CD4-positive, alpha-beta memory T cell (primary cell): ENCODE measurements at places on chromosomes 3 and 15. TPM values are rescaled to one million over a fixed set of nuclear protein-coding genes. Genes with fewer than 3 reads are reported as not detected.

- H3K4me3 ChIP-seq: no peak overlapping the region
- no peaks in the 10 kb centered on the region for H3K27me3 ChIP-seq
- no peaks in the 10 kb centered on the region for H3K36me3 ChIP-seq
- H3K27ac ChIP-seq: no peak overlapping the region
- H3K4me1 ChIP-seq: no peaks in the 10 kb centered on the region
These were observed 24.8 kb upstream of the TRIM59 start for GRCh38 chr3:160474416-160474838.

- H3K27ac ChIP-seq: no peak overlapping the region
- H3K4me3 ChIP-seq: no peak overlapping the region
- no peaks in the 10 kb centered on the region for H3K27me3 ChIP-seq
- DNase-seq: no peak
- H3K36me3 ChIP-seq: no peaks in the 10 kb centered on the region
These were observed 121.1 kb upstream of the PPP2R3A start for GRCh38 chr3:135844386-135844785.

DNA sequence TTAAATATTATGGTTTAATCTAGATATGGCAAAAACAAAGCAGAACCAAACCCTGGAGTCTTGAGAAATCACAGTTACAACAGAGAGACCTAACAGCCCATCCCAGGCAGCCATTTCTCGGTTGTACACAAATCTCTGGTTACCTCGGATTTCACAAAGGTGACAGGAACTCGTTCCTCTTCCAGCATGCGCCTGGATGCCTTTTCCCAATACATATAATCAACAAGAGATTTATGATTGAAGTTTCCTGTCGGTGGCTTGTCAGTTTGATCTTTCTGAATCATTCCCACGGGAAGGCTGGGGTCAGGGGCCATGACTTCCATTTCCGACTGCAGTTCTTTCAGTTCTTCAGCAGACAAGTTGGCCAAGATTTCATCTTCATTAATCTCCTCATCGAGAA is 445 bp downstream of the LMOD3 start:
- H3K27me3 ChIP-seq: no peaks in the 10 kb centered on the region
- no peaks in the 10 kb centered on the region for H3K36me3 ChIP-seq
- H3K27ac ChIP-seq: no peak overlapping the region
- H3K4me3 ChIP-seq: no peak overlapping the region

GRCh38 chr3:155891321-155891720 is 20.9 kb downstream of the GMPS start:
- H3K36me3 ChIP-seq: no peaks in the 10 kb centered on the region
- peaks cover 21% of the 10 kb centered on the region for H3K4me1 ChIP-seq

- DNase-seq: no peak
- peaks cover 12% of the 10 kb centered on the region for H3K4me1 ChIP-seq
- H3K27me3 ChIP-seq: peaks cover 10% of the 10 kb centered on the region
- H3K4me3 ChIP-seq: no peak overlapping the region
These were observed 121.4 kb downstream of the LMLN start for GRCh38 chr3:198081421-198081844.

GRCh38 chr3:117914540-117915100 is 1120.0 kb downstream of the IGSF11 start:
- no peaks in the 10 kb centered on the region for H3K4me1 ChIP-seq
- H3K27ac ChIP-seq: no peak overlapping the region
- DNase-seq: no peak
- no peaks in the 10 kb centered on the region for H3K36me3 ChIP-seq
- no peaks in the 10 kb centered on the region for H3K27me3 ChIP-seq
- H3K4me3 ChIP-seq: no peak overlapping the region

DNA sequence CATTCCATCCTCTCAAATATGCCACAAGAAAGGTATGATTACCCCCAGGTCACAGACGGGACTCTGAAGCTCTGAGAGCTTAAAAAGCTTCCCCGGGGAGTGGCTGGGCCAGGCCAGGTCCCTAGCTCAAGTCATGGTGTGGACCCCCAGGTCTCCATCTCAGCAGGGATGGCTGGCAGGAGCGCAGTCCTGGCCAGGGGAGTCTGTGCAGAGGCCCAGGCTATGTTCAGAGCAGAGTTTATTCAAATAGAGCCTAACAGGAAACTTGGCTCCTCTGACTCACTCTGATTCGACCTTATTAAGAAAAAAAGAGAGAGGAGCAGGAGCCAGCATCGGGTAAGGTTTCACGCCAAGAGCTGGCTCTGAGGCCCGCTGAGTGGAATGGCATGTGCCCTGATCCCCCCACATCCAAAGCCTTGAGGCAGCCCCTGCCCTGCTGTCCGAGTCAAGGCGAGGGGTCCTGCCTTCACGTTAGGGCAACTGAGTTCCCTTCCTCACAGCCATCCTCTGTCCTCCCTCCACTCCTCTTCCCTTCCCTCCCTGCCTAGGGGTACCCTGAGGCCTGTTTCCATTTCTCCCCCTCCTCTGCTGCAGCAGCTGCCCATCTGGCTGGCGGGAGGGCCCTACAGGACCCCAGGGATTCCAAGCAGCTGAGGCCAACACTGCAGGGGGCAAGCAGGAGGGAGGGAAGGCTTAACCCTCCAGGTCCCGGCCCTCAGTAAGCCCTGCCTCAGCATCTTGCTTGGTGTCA is 1.9 kb upstream of the LOXL1 start:
- no peaks in the 10 kb centered on the region for H3K27me3 ChIP-seq
- no peaks in the 10 kb centered on the region for H3K36me3 ChIP-seq
- DNase-seq: peak; percentile 28
- no peak overlapping the region for H3K4me3 ChIP-seq

DNA sequence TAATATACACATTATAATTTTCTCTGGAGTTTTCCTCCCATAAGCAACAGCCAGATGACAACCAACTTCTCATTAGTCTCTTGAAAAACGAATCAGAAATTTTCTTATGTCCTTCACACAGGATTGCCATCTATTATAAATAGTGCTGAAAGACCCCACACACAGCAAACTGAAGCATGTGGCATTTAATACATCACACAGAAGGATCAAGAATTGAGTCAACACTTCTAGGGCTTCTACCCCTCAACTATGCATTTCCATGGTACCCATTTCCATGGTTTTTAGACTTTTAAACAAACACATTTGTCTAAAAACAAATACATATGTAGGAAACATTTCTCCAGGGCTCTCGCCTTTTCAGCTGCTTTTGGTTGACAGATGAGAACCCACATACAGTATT is 282.1 kb downstream of the ZBTB20 start:
- H3K27ac ChIP-seq: no peak overlapping the region
- no peak overlapping the region for H3K4me3 ChIP-seq
- H3K4me1 ChIP-seq: peaks cover 12% of the 10 kb centered on the region

GRCh38 chr3:31636694-31637442 is 104.1 kb downstream of the STT3B start:
- H3K27me3 ChIP-seq: no peaks in the 10 kb centered on the region
- DNase-seq: peak; percentile 16
- H3K27ac ChIP-seq: peak overlapping the region; percentile 13
- no peaks in the 10 kb centered on the region for H3K36me3 ChIP-seq

DNA sequence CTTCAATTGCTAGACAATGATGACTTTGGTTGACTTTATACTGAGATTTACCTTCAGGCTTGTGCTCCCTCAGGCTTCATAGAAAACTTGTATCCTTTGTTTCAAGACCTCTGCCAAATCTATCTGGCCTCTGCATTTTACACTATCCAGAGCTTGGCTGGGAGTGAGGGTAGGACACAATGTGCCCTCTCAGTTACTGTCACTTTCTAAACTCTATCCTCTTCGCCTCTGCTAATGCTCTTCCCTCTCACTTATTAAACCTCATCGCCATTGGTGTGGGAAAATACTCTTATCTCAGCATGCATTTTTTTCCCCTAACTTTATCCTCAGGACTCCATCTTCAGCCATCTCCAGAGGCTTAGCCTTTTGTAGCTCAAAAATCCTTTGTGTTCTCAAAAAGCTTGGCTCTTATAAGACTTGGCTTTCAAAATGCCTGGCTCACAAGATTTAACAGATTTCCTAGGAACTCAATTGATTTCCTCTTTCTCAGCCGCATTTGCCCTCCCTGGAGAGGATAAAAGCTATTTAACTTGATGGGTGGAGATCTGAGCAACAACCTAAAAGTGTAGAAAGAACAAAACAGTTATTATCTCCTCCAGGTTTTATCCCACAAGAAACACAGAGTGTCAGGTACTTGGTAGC is 28.3 kb downstream of the SUCNR1 start:
- no peaks in the 10 kb centered on the region for H3K27me3 ChIP-seq
- H3K4me1 ChIP-seq: no peaks in the 10 kb centered on the region

DNA sequence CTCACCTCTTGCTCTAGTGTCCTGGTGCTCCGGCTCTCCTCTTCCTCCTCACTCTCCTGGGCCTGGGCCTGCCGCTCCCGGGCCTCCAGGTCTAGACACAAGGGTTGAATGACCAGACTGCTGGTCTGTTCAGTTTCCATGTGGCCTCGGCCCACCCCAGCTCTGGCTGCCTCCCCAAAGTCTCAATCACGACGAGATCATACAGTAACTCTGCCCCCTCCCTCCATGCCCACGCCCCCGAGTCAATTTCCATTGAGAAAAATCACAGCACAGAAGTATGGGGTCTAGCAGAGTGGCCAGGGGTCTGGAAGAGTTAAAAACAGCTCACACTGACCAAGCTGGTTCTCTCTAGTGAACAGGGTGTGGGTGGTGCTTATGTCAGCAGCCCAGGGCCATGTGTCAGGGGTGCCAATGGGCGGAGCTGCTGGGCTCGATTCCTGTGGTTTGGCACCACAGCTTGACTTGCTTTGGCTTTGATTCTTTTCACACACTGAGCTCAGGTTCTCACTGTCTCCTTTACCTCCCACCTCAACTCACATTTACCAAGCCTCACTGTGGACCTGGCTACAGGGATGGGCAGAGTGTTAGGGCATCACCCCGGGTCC is 6.9 kb downstream of the C15orf62 start:
- no peak overlapping the region for H3K4me3 ChIP-seq
- DNase-seq: no peak
- peaks cover 6% of the 10 kb centered on the region for H3K4me1 ChIP-seq
- no peak overlapping the region for H3K27ac ChIP-seq
- H3K36me3 ChIP-seq: peaks cover 64% of the 10 kb centered on the region

DNA sequence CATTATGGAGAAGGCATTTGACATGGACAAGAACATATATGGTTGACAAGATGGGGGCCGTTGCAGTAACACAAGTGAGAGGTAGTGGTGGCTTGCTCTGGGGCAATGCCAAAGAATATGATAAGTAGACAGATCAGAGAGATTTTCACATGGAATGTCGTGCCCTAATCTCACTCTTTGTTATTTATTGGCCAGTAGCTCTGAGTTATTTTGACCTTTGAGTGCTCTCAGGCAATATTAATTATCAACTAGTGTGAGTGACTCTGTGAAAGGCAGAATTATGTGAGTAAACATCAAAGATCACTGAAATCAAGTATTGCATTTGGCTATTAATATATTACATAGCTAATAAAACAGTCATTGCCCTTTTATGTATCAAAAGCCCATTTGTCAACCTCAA is 164.9 kb upstream of the ADAMTS9 start:
- H3K27me3 ChIP-seq: no peaks in the 10 kb centered on the region
- no peak for DNase-seq
- no peak overlapping the region for H3K4me3 ChIP-seq

GRCh38 chr3:27880969-27881892 is 159.1 kb upstream of the EOMES start:
- no peaks in the 10 kb centered on the region for H3K27me3 ChIP-seq
- peak; percentile 65 for DNase-seq
- H3K36me3 ChIP-seq: no peaks in the 10 kb centered on the region
- H3K27ac ChIP-seq: peak overlapping the region; percentile 60

GRCh38 chr3:105791131-105791530 is 77.7 kb downstream of the CBLB start:
- no peaks in the 10 kb centered on the region for H3K27me3 ChIP-seq
- no peak overlapping the region for H3K27ac ChIP-seq
- DNase-seq: no peak
- no peak overlapping the region for H3K4me3 ChIP-seq
- H3K4me1 ChIP-seq: peaks cover 44% of the 10 kb centered on the region

GRCh38 chr3:48015431-48016180 is 610 bp downstream of the MAP4 start:
- no peaks in the 10 kb centered on the region for H3K27me3 ChIP-seq
- no peak overlapping the region for H3K27ac ChIP-seq
- H3K36me3 ChIP-seq: no peaks in the 10 kb centered on the region
- DNase-seq: no peak
- H3K4me1 ChIP-seq: peaks cover 40% of the 10 kb centered on the region

- DNase-seq: no peak
- H3K36me3 ChIP-seq: no peaks in the 10 kb centered on the region
- no peaks in the 10 kb centered on the region for H3K27me3 ChIP-seq
- H3K4me1 ChIP-seq: no peaks in the 10 kb centered on the region
These were observed 88.7 kb upstream of the UBE2E2 start for GRCh38 chr3:23114432-23114831.

DNA sequence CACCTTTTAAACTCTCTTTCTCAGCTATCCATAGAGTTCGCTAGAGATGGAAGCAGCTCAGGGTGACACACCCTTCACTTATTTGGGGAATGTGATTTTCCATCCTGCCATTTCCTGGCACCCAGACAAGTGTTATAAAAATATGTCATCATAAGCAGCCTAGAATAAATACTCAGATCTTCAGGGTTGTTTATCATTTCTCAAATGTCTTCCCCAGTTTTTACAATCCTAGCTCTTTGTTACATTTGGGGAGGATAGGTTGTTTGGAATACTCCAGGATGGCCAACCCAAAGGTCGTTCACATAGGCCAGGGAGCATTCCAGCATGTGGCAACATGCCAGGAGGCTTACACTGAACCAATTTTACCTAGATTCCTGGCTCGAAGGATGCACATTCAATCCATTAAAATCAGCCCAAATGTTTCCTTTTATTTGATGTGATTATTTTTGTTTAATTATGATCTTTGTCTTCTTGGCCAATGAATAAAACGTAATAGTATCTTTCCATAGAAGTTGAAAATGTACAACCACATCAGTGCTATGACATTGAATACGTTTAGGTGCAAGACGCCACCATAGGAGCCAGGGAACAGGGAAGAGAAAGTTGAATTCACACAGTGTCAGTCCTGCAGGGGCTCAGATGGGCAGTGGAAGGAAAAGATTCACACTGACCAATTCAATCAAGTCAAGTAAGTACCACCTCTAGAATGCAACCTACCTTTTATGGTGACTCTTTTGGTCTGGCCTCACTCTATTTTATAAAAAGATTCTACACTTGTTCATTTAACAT is 537.7 kb upstream of the MDFIC2 start:
- DNase-seq: no peak
- H3K27me3 ChIP-seq: no peaks in the 10 kb centered on the region
- H3K4me3 ChIP-seq: no peak overlapping the region
- H3K36me3 ChIP-seq: no peaks in the 10 kb centered on the region
- no peak overlapping the region for H3K27ac ChIP-seq

DNA sequence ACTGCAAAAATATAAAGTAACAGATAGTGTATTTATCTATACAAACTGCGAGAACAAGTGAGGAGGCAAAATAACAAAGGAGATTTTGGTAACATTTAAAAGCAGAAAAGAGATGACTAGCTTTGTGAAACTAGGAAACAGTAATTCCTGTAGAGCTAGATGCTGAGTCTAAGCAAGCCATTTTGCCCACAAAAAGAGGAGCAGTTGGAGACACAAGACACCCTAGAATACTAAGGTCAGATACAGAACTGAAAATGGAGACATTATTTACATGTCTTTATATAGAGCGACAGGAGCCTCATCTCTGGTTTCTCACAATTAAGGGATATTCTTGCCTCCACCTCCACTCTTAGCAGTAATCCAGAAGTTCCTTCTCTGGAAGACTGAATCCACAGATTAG is 732.4 kb upstream of the GBE1 start:
- H3K27ac ChIP-seq: no peak overlapping the region
- no peaks in the 10 kb centered on the region for H3K36me3 ChIP-seq
- no peaks in the 10 kb centered on the region for H3K27me3 ChIP-seq
- DNase-seq: no peak
- no peaks in the 10 kb centered on the region for H3K4me1 ChIP-seq

The METTL6 gene
- total RNA-seq: 17.3 TPM

The AP3S2 gene
- 34.3 TPM for total RNA-seq

The PP2D1 gene
- not detected for total RNA-seq

The TIGIT gene
- 36.6 TPM for total RNA-seq

The KIF15 gene
- 0.19 TPM for total RNA-seq

The STARD9 gene
- total RNA-seq: 4.5 TPM

The TIMP4 gene
- not detected for total RNA-seq

The MESP1 gene
- total RNA-seq: 0.79 TPM
